ENCODE measurements at places on chromosomes 6 and 20. TPM values are rescaled to one million over a fixed set of nuclear protein-coding genes. Genes with fewer than 3 reads are reported as not detected.

GRCh38 chr20:38569747-38570525 is 11.1 kb upstream of the ADIG start:
- no peak for DNase-seq

- no peak for DNase-seq
These were observed 163.8 kb upstream of the TAB2 start for GRCh38 chr6:149153693-149154092.

- DNase-seq, result no peak
These were observed 34.6 kb downstream of the PRDM13 start for GRCh38 chr6:99641270-99641669.

The MUCL3 gene
- 0.08 TPM for polyA plus RNA-seq

DNA sequence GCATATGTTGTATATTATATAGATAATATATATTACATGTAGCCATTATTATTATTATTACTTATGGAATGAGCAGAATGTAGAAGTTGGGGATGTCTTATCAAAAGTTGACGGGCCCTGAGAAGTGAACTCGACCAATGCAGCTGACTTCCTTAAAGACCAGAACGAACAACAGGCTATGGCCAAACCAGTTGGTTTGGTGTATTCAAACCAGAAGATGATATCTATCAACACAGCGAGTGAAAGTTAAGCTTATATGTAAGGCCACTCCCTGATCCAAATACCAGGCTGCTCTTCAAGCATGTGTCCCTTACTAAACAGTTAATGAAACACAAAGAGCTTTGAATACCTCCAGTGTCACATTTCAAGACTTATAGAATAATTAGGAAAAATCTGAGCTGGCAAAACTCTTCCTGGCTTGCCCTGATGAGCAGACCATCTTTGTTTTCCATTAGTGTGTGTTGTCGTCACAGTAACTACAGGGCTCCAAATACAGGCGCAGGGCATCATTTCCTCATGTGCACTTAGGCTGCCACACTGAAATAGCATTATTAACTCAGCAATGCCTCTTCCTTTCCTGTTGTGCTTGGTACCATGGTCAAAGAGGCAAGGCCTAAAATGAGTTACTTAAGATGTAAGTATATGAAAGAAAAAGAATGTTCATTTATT is 6.6 kb downstream of the FILIP1 start:
- no peak for DNase-seq

The HSPA1L gene
- polyA plus RNA-seq, result 5.0 TPM

GRCh38 chr6:26065952-26066380 is 21.3 kb upstream of the HFE start:
- DNase-seq, result peak; percentile 78

GRCh38 chr20:37749218-37749617 is 55.4 kb downstream of the CTNNBL1 start:
- no peak for DNase-seq

DNA sequence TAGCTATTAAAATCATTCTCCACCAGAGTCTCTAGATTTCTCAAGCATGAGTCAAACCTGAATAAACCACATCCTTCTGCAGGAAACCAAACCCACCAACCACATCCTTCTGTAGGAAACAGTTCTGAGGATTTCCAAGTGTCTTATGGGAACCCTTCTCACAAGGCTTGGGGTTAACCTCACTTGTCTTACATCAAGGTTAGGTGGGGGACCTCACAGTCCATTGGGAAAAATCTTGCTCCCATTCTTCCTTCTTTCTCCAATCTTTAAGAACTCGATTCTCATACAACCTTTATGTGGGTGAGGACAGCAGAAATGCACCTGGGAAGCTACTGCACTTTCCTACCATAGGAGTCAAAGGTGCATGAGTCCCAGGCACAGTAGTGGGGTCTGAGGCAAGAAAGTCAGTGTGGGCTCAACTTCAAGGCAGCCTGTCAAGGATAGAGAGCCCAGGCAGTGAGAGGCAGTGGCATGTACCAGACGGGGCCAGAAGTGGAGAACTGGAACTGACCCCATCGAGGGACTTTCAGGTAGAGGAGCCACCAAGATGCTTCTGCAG is 114.5 kb downstream of the SLC22A3 start:
- no peak for DNase-seq

DNA sequence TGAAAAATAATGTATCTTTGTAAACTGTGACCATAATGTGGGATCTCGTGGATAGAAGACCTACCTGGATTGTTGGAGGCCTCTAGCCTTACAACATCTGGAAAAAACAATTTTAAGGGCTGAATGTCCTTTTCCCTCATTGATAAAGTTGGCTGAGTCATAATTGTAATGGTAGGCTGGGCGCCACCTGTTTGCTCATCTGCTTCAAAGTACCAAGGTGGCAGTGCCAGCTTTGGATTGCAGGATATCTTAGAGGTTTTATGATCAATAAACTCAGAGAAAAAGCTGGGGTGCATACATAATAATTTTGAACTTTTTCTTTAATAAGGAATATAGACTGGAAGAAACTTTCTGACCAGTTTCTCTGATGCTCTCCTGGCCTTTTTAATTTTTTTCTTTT is 653.4 kb downstream of the MMUT start:
- DNase-seq, result no peak

The TCP11 gene
- polyA plus RNA-seq, result 1.8 TPM

DNA sequence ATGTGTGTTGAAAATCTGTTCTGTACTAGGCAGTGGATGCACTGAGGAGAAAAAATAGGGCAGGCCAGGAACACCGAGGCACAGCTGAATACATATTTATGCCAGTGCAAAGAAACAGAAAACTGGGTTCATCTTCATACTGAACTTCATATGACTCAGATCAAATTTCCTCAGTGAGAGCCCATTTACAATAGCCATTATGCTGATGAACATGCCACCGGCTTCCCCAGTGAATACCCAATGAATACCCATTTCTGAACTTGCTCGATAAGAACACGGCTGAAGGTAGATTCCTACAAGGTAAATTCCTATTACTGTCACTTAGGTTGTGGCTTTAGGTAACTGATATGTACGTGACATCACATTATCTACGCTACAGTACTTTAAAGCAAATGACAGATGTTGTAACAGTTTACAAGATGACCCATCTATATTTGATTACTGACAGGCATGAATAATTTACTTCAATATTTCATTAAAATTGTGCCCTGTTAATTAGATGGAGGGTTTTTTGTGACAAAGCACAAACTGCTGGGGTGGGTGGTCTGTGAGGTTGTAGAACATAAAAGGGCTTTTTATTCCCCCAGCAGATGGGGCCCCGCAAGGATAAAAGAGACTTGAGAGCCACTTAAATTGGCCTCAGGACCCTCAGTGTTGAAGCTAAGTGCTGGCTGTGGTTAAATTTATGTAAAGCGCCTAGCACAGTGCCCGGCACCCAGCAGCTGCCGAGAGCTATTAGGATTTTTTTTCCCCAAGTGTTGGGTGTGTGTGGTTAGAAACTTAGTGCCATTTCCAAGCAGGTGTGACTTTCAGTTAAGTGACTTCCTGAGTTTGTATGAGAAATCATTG is 264.5 kb downstream of the CD83 start:
- DNase-seq, result no peak

DNA sequence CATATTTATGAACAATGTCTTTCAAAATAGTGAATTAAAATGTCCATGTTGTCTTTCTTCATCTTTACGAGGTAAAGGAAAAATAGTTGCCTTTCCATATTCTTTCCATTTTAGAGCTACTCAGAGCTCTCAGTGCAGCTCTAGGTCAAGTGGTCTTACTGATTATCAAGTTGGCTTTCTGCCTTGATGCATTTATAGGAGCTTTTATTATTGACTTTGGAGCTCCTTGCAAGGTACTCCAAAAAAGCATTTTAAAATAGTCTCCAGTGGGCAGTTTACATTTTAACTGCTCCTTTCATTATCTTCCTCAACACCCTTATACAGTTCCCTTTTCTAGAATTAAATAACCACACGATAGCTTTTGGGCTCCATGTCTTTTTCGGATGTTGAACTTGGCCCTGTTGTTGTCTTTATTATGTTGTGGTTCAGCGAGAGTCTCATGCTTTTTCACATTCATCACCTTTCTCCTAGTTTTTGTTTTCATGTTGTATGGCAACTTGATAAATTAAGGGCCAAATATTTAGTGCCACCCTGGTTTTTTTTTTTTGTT is 122.9 kb downstream of the CLIC5 start:
- DNase-seq, result no peak

DNA sequence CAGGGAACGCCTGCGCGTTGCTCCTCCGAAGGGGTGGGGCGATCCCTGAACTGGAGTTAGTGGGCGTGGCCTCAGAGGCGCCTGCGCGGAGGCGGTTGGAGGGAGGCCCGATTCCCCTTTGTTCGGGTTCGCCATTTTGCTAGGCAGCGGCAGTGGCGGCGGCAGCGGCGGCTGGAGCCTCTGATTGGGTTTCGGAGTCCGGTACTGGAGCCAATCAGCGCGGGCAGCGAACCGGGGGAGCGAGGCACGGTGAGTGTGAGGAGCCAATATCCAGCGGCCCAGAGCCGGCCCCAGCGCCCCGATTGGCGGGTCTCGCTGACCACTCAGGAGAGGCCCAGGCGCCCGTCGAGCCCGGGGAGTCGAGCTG is at the start of gene NFYA:
Gene NFYA (plus strand): TSS at position 139 of the 367 bp plus-strand sequence. CDS start 6,116 bp downstream, outside the sequence.
- DNase-seq, result no peak

The RAD21L1 gene
- polyA plus RNA-seq, result not detected

DNA sequence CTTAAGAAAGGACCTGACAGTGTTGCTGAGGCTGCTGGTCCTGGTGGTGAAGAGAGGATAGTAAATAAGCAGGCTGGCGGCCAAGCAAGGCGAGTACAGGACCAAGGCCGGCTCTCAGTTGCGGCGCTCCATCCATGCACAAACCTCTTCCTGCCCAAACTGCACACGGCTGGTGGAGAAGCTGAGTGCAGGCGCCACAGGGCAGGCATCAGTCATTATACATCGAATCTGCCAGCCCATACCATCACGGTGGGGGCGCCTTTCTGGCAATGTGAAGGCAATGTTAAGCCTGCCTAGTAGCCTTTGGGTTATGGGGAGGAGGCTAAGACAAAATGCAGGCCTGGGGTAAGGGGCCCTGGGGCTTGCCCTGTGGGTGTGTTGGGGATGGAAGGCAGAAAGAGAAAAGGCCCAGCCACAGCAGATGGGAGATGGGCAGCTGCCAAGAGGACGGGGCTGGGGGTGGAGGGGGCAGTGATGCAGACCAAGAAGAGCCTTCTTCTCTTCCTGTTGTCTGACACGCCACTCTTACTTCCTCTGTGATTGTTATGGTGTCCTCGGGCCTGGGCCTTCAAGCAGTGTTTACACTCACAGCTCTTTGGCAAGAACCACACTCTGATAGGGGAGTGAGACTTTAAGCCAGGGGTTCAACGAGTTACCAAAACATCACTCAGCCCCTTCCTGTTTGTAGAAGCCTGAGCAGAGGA is 20.3 kb upstream of the KCNK16 start:
- no peak for DNase-seq
